GM23248 (cell line): ENCODE measurements at places on chromosomes 3 and 15. TPM values are rescaled to one million over a fixed set of nuclear protein-coding genes. Genes with fewer than 3 reads are reported as not detected.

DNA sequence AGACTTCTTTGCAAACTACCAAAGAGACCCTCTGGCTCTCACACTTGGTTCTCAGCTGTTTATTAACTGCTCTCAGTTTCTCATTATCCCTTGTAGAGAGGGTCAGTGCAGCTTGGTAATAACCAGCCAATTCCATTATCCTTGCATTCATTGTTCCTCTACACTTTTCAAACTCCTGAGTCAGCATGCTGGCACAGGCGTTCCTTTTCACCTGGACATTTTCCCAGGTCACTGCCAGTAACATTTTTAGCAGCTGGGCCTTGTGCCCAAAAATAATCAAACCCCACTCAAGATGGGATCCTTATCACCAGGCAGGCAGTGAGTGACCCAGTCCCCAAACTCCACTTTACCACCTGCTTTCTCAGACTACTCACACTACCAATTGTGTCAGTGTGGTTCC, 4.8 kb upstream of the SUMF1 start:
- H3K4me1 ChIP-seq, result 0 out of 2 replicates have a peak, but pooled peaks cover 7% of the 10 kb centered on the region
- no peak overlapping the region for H3K4me3 ChIP-seq
- no peak overlapping the region for H3K27ac ChIP-seq

GRCh38 chr3:122468896-122469533, 45.7 kb downstream of the KPNA1 start:
- H3K36me3 ChIP-seq, result peaks cover 17% of the 10 kb centered on the region
- no peaks in the 10 kb centered on the region for H3K4me1 ChIP-seq
- DNase-seq, result no peak
- no peak overlapping the region for H3K4me3 ChIP-seq

DNA sequence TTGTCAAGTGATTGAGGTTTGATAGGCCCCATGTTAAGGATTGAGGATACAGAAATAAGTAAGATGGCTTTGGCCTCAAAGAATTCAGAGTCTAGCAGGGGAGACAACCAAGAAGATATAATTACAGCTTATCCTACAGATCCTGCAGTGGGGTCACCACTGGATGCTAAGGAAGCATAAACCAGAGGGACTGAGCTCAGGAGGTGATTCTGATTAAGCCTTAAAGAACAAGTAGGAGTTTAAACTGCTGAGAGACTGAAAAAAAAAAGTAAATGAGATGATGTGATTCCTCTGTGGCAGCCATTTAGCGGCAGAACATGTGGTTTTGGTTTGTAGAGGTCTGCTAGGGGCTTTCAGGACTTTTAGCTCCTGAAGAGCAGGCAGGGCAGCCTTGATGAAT, 72.1 kb upstream of the ROPN1 start:
- DNase-seq, result no peak
- H3K4me3 ChIP-seq, result no peak overlapping the region
- no peaks in the 10 kb centered on the region for H3K27me3 ChIP-seq
- no peaks in the 10 kb centered on the region for H3K36me3 ChIP-seq
- no peak overlapping the region for H3K27ac ChIP-seq
- 0 out of 2 replicates have a peak, but pooled peaks cover 5% of the 10 kb centered on the region for H3K4me1 ChIP-seq

The TRPC1 gene
- 17.1 and 20.4 TPM in 2 replicates for total RNA-seq

DNA sequence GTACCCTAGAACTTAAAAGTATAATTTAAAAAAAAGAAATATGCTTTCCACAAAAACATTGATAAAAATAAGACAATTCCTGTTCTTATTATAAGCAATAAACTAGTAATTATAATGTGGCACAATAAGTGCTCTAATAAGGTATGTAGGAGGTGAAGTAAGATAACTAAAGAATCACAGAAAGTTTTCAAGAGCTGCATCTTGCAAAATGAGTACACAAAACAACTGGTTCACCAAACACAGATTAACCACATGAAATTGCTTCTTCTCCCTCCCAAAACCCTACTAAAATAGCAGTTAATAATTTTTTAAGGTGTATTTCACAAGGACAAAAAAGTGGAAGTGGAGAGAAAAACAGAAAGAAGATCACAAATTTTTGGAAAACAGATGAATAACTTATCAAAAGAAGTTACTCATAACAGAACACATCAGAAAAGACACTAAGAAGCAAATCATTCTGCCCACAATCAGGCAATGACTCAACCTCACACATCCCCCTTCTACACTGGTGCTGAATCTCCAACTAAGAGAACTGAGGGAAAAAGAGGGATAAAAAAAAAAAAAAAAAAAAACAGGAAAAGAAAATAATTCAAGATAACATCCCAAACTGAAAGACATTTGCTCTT, 64.2 kb downstream of the TBC1D5 start:
- H3K27ac ChIP-seq, result 0 out of 2 replicates have a peak overlapping the region, but pooled peaks have one; percentile 4
- no peaks in the 10 kb centered on the region for H3K36me3 ChIP-seq
- H3K27me3 ChIP-seq, result no peaks in the 10 kb centered on the region
- H3K4me3 ChIP-seq, result no peak overlapping the region
- peaks cover 9% of the 10 kb centered on the region for H3K4me1 ChIP-seq
- peak; percentile 65 for DNase-seq

The GLDN gene
- total RNA-seq, result 0.25 and 2.8 TPM in 2 replicates

GRCh38 chr3:26099692-26100091, 309.8 kb downstream of the OXSM start:
- no peak overlapping the region for H3K27ac ChIP-seq
- H3K4me1 ChIP-seq, result no peaks in the 10 kb centered on the region
- H3K27me3 ChIP-seq, result no peaks in the 10 kb centered on the region
- H3K4me3 ChIP-seq, result no peak overlapping the region

DNA sequence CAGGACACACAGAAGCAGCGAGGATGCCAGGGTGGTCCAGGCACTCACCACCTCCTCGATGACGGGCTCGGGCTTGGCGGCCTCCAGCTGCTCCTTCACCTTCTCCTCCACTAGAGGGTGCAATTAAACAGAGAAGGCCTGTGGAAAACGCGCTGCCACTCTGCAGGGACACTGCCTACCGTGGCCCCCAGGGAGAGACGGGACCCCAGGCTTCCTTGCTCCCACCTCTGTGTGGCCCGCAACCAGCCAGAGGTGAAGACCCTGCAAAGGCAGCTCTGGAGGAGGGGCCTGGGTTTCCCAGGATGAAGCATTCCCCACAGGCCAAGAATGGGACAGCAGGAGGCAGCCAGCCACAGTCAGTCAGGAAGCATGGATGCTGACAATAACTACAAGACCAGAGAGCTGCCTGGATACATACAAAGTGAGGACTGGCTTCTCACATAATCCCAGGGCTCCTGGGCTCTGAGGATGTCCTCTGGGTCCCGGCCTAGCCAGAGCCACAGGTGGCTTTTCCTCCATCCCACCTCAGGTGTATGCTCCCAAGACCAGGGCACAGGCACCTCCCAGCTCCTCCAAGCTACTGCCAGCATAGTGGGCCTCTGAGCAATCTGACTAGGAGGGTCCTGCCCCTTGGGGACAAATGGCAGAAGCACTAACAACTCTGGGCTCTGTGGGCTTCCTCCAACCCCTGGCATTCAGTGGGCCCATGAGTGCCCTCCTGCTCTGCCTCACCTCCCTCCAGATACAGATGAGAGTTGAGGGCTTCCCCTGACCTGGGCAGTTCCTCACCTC, 46.2 kb downstream of the PTH1R start:
- H3K27ac ChIP-seq, result no peak overlapping the region
- DNase-seq, result peak; percentile 65
- no peaks in the 10 kb centered on the region for H3K27me3 ChIP-seq
- no peaks in the 10 kb centered on the region for H3K4me1 ChIP-seq
- peaks cover 41% of the 10 kb centered on the region for H3K36me3 ChIP-seq
- H3K4me3 ChIP-seq, result no peak overlapping the region

DNA sequence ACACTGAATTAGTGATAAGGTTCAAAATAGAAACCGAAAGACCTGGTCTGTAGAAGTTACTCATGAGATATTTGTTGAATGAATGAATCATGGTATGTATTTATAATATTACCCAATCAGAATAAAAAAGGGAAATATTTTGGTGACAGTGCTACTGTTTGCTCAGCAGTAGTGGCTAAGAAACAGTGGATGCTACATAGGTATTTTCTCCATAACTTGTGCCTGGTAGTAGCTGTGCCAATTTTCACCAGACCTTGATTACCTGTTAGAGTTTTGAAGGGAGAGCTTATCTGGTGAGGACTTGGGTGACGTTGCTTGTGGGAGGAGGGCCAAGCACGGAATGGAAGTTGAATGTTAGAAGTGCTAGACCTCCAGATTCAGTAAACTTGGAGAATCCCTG, 14.3 kb downstream of the LIMD1 start:
- no peaks in the 10 kb centered on the region for H3K36me3 ChIP-seq
- DNase-seq, result peak; percentile 75
- H3K4me1 ChIP-seq, result peaks cover 23% of the 10 kb centered on the region
- H3K27ac ChIP-seq, result no peak overlapping the region; the same call in none of the 2 replicates

GRCh38 chr3:49469037-49469935, 781 bp upstream of the DAG1 start:
- H3K27me3 ChIP-seq, result no peaks in the 10 kb centered on the region
- H3K4me1 ChIP-seq, result peaks cover 21% of the 10 kb centered on the region
- H3K36me3 ChIP-seq, result no peaks in the 10 kb centered on the region
- DNase-seq, result peak; percentile 93
- peak overlapping the region; percentile 73 for H3K4me3 ChIP-seq
- H3K27ac ChIP-seq, result peak overlapping the region; percentile 96

DNA sequence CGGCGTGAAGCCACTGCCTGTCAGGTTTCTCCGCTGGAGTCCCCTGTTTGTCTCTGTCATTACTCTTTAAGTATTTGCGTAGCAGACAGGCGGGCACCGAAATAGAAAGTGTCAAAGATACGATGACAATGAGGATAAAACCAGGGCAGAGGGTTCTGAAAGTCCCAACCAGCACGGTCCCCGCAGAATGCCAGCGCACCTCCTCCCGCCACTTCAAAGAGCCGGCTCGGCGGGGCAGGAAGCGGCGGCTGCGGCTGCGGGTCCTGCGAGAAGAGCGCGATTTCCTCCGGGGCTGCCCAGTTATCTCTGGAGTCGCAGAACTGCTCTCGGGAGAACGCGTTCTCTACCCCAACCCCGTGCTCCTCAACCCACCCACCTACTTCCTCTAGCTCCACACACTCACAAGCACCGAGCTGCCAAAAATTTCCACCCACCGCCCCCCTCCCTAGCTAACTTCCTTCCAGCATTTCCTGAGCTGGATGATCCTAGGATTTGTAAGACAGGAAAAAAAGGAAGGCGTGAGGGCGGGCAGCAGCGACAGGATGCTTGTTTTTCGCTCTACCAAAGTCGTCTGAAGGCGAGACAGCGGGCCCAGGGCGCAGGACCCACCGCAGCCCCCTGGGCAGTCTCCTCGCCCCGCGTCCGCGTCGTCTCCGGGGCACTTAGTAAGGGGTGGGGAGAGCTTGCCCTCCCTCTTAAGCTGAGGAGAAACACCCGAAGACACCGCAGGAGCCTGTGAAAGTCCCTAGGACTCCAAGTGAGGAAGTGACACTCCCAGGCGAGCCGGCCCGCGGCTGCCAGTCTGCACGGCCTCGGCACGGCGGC, at the start of gene ARHGAP31:
Gene ARHGAP31, plus strand, starts transcription at position 513 of the 825 bp plus-strand sequence. CDS start 522 bp downstream, outside the sequence.
- peak; percentile 81 for DNase-seq
- H3K27me3 ChIP-seq, result no peaks in the 10 kb centered on the region
- H3K4me1 ChIP-seq, result peaks cover 21% of the 10 kb centered on the region
- no peaks in the 10 kb centered on the region for H3K36me3 ChIP-seq
- H3K27ac ChIP-seq, result peak within 1 kb of the TSS; percentile 65
- peak within 1 kb of the TSS; percentile 93 for H3K4me3 ChIP-seq

The TRPM1 gene
- total RNA-seq, result not detected in 2 replicates

The GATA2 gene
- total RNA-seq, result 23.8 and 28.6 TPM in 2 replicates

The KATNBL1 gene
- total RNA-seq, result 39.3 and 50.8 TPM in 2 replicates

The EPHA3 gene
- total RNA-seq, result under 0.01 TPM in 1 of 2 replicates, not detected in the other
